Activated T-cell treated with anti-CD3 and anti-CD28 coated beads, Interleukin-2, amount 50 U/mL, for 4 hours (primary cell): ENCODE measurements at places on chromosomes 2 and 18. TPM values are rescaled to one million over a fixed set of nuclear protein-coding genes. Genes with fewer than 3 reads are reported as not detected.

MAL gene
- total RNA-seq: 6.1 TPM

IL36G gene
- not detected for total RNA-seq

LAMA3 gene
- 0.20 TPM for total RNA-seq

CFAP221 gene
- not detected for total RNA-seq

HOXD13 gene
- total RNA-seq: not detected

IL36RN gene
- 3.9 TPM for total RNA-seq

LCT gene
- 0.21 TPM for total RNA-seq

GPAT2 gene
- 0.20 TPM for total RNA-seq

PKP4 gene
- 11.5 TPM for total RNA-seq

FAM117B gene
- total RNA-seq: 12.0 TPM

MTIF2 gene
- total RNA-seq: 58.1 TPM

UGT1A8 gene
- total RNA-seq: not detected

CCDC141 gene
- 0.58 TPM for total RNA-seq

SERPINB3 gene
- not detected for total RNA-seq

CIB4 gene
- total RNA-seq: not detected

CHRNA1 gene
- total RNA-seq: not detected

CNGA3 gene
- not detected for total RNA-seq

AKAIN1 gene
- not detected for total RNA-seq

GRCh38 chr2:216875862-216876261 is 16.0 kb upstream of the TNP1 start:
- DNase-seq: no peak

- no peak for DNase-seq
Measured at GRCh38 chr2:89833116-89833779, 1141.8 kb downstream of the RPIA start.

DNA sequence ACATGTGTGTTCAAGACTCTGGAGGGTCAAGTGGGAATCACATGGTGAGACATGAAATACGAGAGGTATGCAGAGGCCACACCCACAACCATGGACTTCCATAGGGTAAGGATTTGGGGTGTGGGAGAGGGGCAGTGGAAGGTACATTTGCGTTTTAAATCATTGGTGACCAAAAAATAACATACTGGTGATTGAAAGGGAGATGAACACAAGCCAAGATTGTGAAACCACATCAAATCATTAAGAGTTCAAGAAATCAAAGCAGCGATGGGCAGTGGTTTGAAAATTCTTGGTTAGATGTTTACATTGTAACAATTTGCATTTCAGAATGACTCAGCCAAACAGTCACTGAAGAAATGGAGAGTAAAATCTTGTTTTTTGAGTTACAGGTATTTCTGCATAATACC is 1.9 kb upstream of the CABYR start:
- no peak for DNase-seq

- no peak for DNase-seq
Measured at GRCh38 chr2:219433666-219434467, 776 bp upstream of the SPEG start.

DNA sequence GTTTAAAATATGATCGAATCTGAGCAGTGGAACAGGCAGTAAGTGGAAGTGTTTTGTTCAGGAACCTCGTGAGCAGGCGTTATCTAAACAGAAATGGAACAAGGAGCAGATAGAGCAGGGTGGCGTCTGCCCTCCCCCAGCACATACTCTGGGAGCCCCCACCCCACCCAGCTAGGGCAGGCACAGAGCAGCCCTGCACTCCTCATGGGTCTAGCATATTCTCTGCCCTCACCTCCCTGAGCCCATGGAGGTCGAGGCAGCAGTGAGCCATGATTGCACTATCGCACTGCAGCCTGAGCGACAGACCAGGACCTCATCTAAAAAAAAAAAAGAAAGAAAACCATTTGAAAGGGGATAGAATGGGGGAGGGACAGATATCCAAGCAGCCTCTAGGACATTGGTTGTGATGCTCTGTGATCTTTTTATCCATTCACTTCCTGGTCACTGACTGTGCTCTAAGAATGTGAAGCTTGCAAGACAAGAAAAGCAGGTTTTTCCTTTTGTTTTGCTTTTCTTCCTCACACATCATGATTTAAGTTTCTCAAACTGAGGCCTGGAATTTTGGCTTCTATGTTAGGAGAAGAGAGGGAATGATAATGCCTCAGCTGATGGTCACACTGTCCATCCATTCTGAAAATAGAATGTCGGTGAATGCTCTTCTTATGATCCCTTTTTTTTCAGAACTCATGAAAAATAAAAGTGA is 3.1 kb downstream of the MLPH start:
- DNase-seq: no peak

DNA sequence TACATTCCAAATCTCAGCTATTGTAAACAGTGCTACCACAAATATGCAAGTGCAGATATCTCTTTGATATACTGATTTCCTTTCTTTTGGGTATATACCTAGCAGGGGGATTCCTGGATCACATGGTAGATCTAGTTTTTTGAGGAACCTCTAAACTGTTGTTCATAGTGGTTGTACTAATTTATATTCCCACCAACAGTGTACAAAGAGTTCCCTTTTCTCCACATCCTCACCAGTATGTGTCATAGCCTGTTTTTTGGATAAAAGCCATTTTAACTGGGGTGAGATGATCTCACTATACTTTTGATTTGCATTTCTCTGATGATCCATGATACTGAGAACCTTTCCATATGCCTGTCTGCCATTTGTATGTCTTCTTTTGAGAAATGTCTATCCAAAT is 6.3 kb upstream of the CCNT2 start:
- no peak for DNase-seq

GRCh38 chr18:47075098-47075883 is 39.9 kb upstream of the ELOA2 start:
- no peak for DNase-seq

DNA sequence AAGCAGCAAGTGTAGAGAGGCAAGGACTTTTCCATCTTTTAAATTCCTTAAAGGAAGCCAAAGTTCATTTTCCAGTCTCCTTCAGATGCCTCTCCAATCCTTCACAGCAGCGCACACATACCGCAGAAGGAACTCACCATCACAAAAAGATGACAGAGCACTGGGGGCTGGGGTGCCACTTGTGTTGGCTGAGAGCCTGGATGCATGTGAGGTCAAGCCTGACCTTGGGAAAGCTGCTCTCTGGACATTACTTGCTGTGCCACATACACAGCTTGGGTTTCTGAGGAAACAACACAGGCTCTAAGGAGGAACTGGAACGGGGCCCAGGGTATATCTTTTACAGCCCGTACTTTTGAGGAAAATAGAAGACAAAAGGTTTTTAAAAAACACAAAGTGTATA is 364.3 kb upstream of the MEX3C start:
- DNase-seq: no peak

- DNase-seq: no peak
Measured at GRCh38 chr2:28534817-28535216, 39.0 kb downstream of the PLB1 start.

- no peak for DNase-seq
Measured at GRCh38 chr2:98712145-98712544, 18.8 kb downstream of the MGAT4A start.

DNA sequence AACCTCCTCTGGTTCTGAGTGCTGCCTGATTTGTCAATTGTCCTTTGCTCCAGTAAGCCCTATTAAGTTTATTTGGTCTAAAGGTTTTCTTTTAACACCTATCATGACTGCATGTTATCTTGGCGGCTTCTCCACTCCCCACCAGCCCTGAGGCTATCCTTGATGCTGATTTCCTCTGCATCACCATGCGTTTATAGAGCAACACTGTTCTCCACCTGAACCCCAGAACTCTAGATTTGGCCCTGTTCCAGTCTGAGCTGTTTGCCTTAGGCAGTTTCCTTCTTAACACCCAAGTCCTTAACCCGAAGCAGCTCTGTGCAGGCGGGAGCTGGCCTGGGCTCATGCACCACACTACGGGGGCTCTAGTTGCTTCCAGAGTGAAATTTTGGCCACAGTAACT is 98.2 kb upstream of the NPAS2 start:
- no peak for DNase-seq

GRCh38 chr18:35143622-35144596 is 96.9 kb upstream of the ZNF397 start:
- no peak for DNase-seq

- no peak for DNase-seq
Measured at GRCh38 chr18:34529358-34530335, 180.5 kb upstream of the DTNA start.

GRCh38 chr2:45141883-45142866 is 132.9 kb upstream of the SIX2 start:
- no peak for DNase-seq

DNA sequence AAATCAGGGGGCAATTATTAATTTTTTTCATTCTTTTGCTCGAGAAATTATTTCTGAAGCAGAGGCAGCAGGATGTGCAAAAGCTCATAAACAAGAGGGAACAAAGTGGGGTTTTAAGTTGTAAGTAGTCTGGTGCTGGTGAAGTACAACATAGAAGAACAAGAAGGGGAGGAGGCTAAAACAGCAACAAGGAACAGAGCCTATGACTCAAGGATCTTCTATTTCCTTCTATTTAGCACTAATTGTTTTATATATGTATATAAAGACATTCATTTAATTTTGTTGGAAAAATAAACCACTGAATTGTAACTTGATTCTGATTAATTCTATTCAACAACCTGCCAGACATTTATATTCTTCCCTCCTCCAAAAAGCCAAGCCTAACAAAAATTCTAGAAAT is 35.0 kb downstream of the YES1 start:
- DNase-seq: no peak

- DNase-seq: no peak
Measured at GRCh38 chr18:79515944-79516351, 120.2 kb downstream of the NFATC1 start.

- no peak for DNase-seq
Measured at GRCh38 chr2:232891621-232892071, 21.6 kb downstream of the SNORC start.

DNA sequence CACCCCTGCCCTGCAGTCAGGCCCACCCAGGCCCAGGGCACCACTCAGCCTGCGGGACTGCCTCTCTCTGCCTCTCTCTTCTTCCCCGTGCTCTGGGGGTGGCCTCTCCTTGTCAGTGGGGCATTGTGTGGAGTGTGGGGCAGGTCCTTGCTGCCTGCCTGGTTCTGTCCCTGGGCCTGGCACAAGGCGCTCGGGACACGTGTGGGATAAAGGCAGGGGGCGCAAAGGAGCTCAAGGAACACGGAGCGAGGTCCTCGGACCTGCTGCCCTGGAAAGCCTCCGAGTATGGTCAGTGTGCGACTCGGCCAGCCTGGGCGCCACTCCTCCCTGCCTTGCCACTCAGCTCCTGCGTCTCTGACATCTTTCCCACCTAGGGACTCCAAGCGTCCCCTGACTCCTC is 262.2 kb downstream of the HDAC4 start:
- no peak for DNase-seq

GRCh38 chr2:126894585-126895182 is 4.0 kb upstream of the TEX51 start:
- DNase-seq: no peak

GRCh38 chr2:220209093-220209492 is 581.7 kb downstream of the SLC4A3 start:
- DNase-seq: no peak

DNA sequence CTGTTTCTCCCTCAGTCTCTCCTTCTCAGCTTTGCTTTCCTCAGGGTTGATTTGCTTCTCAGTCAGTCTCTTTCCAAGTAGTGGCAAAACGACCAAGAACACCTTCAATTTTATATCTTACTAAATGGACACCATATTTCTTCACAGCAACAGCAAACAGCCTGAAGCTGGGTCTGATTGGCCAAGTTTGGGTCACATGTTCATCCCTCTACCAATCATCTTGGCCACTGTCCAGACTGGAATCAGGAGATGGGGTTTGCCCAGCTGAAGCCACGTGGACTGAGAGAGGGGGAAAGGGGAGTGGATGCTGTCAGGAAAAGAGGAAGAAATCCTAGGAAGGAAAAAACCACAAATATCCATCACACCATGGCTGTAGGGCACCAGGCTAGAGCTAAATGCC is 42.0 kb upstream of the ACMSD start:
- no peak for DNase-seq

- no peak for DNase-seq
Measured at GRCh38 chr2:224260372-224261020, 141.4 kb downstream of the FAM124B start.

GRCh38 chr18:1014509-1014908 is 109.8 kb downstream of the ADCYAP1 start:
- no peak for DNase-seq

DNA sequence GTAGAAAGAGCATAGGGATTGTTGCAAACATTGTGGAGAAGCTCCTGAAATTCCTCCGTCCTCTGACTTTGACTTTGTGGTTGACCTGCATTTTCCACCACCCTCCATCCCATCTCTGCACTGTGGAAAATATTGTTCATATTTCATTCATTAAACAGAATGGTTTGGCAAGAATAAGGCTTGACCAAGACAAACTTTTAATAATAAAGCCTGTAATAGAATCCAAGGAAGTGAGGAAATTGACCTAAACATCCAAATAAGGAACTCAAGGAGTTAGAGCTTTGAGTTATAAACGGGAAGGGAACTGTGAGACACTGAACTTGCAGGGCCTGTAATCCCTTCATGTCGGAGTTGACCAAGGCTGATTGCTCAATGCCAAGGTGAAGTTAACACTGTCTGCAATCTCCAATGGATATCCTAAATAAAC is 115.2 kb downstream of the GFPT1 start:
- no peak for DNase-seq

GRCh38 chr2:8009010-8009597 is 672.8 kb upstream of the ID2 start:
- DNase-seq: no peak

GRCh38 chr2:232061265-232061664 is 99.8 kb downstream of the DIS3L2 start:
- no peak for DNase-seq

GRCh38 chr2:218910741-218911140 is 30.1 kb downstream of the WNT10A start:
- no peak for DNase-seq

DNA sequence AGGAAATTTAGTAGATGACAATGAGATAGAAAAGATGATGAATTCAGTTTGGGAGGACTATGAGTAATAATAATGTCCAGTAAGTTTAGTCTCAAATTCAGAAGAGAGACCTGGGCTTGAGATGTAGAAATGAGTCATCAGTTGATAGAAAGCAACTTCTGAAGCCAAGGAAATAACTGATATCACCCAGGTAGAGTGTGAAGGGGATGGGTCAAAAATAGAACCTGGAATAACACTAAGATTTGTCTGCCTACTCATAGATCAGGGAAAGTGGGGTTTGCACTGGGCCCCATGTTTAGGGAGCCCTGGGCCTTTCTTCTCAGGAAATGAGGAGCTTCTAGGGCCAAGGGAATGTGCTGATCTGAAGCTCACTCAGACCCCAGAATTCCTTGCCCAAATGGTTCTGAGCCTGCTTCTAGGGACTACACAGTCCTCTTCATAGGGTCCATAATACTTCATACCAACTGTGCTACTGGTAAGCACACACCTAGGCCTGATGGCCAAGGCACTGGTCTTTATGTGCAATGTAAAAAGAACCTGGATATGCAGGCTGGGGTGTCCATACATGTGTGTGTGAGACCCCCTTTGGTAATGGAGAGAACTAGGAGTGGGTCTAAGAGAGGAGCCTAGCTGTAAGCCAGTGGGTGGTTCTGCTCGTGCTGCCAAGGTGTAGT is 141.2 kb downstream of the IKZF2 start:
- DNase-seq: no peak
